ENCODE measurements at places on chromosomes 2 and 18. TPM values are rescaled to one million over a fixed set of nuclear protein-coding genes. Genes with fewer than 3 reads are reported as not detected.

Gene AQP12B
- total RNA-seq: not detected

Gene DGUOK
- total RNA-seq: 56.5 TPM

Gene ERICH2
- 0.72 TPM for total RNA-seq

Gene CACNB4
- total RNA-seq: under 0.01 TPM

Gene ANKRD30B
- not detected for total RNA-seq

Gene MRPL19
- total RNA-seq: 52.5 TPM

Gene MATN3
- 0.85 TPM for total RNA-seq

Gene TBR1
- total RNA-seq: not detected

Gene LCT
- total RNA-seq: not detected

Gene CDH7
- under 0.01 TPM for total RNA-seq

Gene PAX8
- 24.3 TPM for total RNA-seq

Gene LRRTM1
- total RNA-seq: not detected

Gene SLC19A3
- total RNA-seq: not detected

Gene LRATD1
- 16.6 TPM for total RNA-seq

Gene KLHL14
- 0.24 TPM for total RNA-seq

Gene KRTCAP3
- 28.6 TPM for total RNA-seq

Gene KLF11
- total RNA-seq: 10.0 TPM

Gene INPP5D
- 66.3 TPM for total RNA-seq

Gene ANKRD62
- total RNA-seq: not detected

Measured in tracheal epithelial cell (primary cell).